ENCODE measurements at places on chromosomes 2 and 18.

DNA sequence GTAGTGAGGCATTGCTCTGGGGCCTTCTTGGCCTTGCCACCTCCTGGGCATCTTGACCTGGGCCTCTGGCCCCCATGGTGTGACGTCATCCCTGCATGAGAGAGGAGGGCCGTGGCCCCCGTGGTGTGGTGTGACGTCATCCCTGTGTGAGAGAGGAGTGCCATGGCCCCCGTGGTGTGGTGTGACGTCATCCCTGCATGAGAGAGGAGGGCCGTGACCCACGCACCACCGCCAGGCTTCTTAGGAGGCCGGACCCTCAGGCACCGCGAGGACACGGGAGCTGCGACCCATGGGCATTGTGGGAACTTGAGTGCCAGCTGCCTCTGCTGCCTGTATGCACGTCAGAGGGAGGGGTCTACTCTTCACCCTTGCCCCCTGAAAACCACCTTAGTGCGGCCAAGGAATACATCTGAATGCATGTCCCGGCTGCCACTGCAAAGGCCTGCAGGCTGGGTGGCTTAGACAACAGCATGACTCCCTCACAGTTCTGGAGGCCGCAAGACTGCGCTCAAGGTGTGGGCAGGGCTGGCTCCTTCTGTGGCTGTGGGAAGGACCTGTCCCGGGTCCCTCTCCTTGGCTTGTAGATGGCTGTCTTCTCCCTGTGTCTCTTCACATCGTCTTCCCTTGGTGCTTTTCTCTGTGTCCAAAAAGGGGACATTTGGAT is 20.8 kb upstream of the OTOS start:
- DNase-seq: no peak

GRCh38 chr18:57959278-57959677 is 84.7 kb upstream of the NEDD4L start:
- no peak for DNase-seq

DNA sequence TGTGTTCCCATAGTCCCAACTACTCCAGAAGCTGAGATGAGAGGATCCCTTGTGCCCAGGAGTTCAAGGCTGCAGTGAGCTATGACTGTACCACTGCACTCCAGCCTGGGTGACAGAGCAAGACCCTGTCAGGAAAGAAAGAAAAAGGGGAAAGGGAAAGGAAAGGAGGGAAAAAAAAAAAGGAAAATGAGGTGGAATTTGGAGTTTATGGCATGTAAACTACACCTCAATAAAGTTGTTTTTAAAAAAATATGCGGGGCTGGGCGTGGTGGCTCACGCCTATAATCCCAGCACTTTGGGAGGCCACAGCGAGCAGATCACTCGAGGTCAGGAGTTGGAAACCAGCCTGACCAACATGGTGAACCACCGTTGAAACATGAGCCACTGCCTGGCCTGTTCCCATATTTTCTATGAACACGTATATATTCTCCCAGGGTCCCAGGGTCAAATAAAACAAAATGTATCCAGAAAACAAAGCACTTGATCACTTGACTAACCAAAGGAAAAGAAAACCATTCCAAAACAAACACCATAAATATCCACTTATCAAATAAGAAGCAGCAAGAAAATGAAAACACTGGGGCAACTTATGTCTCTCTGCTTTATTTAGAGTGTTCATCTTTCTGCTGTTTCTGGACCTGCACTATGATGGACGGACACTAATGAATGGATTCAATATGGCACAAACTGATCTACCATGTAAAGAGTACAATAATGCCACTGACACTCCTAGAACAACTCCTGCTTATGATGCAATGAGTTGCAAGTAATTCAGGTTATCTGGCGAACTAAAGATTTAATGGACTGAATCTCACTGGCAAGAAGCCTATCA is 56.8 kb downstream of the ASXL2 start:
- no peak for DNase-seq

- DNase-seq: no peak
Measured at GRCh38 chr2:28447086-28447485, 48.8 kb upstream of the PLB1 start.

DNA sequence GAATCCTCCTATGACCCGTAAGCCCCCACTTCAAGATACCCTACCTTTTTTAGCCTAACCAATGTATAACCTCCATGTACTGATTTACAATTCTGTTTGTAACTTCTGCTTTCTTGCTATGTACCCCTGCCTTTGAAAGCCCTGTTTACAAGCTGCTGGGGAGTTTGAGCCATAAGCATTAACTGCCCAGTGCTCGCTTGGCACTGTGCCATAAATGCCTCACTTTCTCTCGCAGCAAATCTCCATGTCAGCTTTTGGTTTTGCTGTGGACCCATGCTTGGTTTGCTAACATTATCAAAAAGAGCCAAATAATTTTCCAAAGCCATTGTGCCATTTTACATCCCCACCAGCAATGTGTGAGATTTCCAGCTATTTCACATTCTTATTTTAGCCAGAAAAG is 51.8 kb downstream of the TEX51 start:
- DNase-seq: no peak

DNA sequence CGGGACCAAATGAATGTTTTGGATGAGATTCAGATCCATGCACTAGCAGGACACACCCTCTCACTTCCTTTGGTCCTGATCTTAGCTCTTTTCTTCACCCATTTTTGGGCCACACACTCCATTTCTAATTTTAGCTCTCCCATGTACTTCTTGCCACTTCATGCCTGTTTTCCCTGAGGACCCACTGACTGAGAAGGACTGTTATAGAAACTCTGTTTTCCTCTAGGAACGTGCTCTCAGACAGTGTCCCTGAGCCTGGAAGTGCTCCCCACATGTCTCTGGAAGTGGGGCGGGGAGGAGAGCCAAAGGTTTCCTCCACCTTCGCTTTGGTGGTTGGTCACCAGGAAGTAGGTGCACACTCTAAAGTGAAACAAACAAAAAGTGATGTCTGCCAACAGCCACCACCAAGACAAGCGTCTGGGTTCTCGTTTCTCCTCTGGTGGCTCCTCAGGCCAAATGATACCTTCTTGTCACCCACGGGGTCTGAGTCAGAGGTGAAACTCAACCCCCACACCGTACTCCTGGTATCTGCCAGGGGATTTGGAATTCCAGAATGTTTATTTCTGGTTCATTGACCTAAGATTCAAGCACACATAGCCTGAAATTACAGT is 74.7 kb downstream of the MERTK start:
- DNase-seq: no peak

DNA sequence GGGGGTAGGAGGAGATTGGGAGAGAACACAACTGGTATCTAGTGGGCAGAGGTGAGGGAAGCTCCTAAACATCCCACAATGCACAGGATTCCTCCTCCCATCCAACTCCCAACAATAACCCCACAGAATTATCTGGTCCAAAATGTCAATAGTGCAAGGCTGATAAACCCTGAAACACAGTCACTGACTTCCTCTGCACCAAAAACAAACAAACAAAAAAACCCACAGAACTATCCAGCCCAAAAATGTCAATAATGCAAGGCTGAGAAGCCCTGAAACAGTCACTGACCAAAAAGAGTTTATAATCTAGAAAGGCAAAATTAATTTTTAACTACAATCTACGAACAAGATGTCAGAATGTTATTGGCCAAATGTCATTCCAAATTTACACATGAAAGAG is 9.8 kb downstream of the TMX3 start:
- no peak for DNase-seq

- no peak for DNase-seq
Measured at GRCh38 chr2:37167636-37168180, 10.9 kb upstream of the EIF2AK2 start.

DNA sequence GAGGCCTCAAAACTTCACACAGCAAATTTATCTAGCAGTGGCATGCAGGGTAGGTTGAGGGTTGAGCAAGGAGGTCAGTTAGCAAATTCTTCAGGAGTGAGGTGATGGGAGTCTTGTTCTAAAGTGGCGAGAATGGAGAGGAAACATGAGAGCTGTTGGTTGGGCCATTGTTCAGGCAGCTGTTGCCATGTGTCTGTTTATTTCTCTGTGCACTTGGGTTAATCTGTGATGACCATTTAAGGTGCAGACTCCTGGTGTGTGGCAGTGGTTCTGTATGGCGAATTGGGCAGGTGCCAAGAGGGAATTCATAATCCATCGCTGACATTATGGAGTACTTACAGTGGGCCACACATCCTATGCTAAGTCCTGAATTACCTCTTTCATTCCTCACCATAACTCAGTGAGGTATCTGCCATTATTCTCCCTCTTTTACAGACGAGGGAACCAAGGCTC is 30.4 kb downstream of the TMEM178A start:
- no peak for DNase-seq

DNA sequence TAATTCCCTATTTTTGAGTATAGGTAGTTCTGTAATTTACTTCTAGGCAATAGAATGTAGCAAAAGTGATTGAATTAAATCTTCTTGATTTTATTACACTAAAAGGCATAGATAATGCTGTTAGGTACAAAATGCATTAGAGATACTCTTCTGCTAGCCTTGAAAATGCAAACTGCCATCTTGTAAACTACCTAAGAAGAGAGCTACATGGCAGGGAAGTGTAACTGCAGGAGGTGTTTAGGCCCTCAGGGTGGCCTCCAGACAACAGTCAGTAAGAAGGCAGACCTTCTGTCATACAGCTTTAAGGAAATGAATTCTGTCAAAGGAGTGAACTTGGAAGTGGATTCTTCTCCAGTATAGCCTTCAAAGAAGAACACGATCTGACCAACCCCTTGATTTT is 1396.8 kb upstream of the SLC39A10 start:
- DNase-seq: no peak

DNA sequence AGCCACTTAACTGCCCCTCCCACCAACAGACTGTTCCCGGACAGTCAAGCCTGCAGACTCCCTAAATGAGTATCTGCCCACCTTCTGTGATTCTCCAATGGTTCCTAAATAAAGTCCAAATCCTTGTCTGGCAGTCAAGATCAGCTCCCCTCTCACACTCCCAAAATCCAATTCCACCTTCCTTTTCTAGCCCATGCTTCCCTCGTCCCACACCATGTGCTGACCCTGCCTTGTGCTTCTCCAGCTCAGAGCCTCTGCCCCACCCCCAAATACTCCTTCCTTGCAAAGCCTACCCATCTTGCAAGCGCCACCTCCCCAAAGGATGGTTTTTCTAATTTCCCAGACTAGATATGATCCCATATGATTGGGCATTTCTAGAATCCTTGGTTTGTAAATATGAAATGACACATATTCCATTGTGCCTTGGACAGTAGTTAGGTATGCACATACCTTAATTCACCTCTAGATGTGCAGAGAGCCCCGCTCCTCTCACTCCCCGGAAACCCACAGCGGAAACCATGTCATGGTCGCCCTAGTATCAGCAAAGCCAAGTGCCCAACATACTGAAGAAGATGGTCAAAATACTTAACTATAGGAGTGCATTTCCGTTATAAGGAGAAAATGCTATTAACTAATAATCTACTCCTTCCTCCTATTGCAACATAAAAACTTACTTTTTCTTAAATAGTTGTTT is 97.2 kb downstream of the KCTD1 start:
- DNase-seq: no peak

DNA sequence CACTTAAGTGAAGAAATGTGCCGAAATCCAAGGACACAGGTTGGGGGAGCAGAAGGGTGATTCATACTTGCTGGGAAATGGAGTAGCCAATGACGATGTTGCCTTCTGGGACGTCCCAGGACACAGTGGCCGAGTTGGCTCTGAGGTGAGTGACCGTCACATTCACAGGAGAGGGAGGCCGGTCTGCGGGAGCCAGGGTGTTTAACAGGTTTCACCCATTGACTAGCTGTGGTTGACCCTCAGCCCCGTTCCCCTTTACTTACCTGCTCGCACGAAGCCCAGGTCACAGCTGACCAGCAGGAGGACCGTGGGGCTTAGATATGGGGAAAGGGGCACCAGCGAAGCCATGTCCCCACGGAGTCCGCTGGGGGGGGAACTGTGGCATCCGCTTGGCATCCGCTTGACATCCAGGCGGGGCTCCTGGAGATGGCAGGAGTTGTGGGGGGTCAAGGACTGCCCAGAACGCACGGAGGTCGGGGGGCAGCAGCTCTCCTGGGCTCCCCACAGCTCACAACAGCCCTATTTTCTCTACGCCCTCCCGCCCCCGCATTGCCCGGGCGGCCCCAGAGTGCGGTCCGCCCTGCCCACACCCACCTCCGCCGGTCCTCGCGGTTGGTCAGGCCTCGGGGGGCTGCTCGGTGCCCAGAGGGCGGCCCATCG is 586 bp downstream of the FNDC4 start:
- no peak for DNase-seq

GRCh38 chr2:38636069-38636468 is 29.8 kb upstream of the GALM start:
- DNase-seq: no peak

DNA sequence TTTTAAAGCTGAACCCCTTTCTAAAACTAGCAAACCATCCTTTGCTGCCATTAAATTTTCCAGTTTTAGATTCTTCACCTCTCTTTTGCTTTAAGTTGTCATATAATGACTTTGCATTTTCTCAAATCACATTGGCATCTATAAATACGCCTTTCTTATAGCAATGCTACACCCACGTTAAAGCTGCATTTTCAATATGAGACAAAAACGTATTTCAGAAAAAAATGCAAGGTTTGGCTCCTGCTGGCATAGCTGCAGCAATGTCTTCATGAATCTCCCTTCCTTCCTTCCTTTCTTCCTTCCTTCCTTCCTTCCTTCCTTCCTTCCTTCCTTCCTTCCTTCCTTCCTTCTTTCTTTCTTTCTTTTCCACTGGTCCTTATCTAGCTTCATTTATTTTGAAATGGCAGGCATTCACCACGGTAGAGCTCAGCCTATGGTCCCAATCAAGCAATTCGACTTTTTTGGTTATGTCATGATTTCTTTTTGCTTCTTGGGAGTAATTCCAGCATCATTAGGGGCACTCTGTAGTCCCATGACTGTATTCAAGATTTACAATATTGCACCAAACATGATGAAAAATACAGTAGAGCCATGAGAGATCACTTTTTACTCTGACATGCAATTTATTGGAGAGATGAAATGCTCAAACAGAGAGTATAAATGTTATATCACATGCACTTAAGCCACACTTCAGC is 8.8 kb upstream of the UGT1A10 start:
- DNase-seq: no peak

DNA sequence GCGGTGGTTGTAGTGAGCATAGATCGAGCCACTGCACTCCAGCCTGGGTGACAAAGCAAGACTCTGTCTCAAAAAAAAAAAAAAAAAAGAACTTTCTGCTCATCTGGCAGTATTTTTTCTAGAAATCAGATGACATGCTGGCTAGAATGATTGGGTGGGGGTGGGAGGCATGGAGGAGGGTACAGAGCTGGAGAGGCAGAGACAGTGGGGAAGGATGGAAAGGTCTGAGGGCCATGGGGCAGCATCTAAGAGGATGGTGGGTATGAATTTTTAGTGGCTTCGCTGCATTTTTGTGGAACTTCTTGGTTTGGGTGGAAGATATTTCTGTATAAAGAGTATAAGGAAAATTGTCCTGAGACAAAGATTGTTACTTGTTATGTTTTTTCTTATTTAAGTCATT is 23.3 kb downstream of the ARMC9 start:
- no peak for DNase-seq

GRCh38 chr2:83860320-83860719 is 598.8 kb downstream of the SUCLG1 start:
- DNase-seq: no peak

GRCh38 chr2:176818076-176818475 is 394.5 kb upstream of the HNRNPA3 start:
- no peak for DNase-seq
